ENCODE measurements at places on chromosomes 11 and 22. TPM values are rescaled to one million over a fixed set of nuclear protein-coding genes. Genes with fewer than 3 reads are reported as not detected.

Gene MS4A4A
- 11.6 TPM for total RNA-seq

Gene DMC1
- 4.6 TPM for total RNA-seq

- DNase-seq = peak; percentile 53
Observed at GRCh38 chr11:36409152-36409816, 100.8 kb downstream of the TRAF6 start.

DNA sequence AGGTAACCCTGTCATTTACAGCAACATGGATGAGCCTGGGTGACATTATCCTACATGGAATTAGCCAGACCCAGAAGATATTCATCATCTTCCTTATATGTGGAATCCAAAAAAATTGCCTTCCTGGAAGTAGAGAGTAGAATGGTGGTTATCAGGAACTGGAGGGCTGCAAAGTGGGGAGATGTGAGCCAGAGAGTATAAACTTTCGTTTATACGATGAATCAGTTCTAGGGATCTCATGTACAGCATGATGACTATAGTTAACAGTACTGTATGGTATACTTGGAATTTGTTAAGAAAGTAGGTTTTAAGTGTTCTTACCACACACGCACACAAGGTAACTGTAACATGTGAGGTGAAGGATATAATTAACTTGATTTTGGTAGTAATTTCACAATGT lies 79.1 kb downstream of the TBC1D22A start:
- no peak for DNase-seq

DNA sequence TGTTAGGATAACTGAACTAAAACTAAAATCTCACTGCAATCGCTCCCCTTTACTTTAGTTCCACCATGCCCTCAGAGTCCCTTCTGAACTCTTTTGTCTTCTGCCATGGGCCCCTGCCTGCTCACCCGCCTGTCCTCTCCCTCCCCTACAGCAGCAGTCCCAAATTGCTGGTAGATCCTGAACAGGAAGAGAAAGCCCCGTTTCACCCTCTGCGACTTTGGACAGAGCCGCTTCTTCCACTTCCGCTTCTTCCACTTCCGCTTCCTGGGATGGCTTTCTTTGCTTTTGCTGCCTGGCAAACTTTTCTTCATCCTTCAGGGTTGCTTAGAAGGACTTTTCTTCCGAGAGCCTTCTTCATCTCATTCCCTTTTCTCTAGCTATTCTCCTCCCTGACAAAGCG lies 35.7 kb upstream of the TLCD5 start:
- no peak for DNase-seq

DNA sequence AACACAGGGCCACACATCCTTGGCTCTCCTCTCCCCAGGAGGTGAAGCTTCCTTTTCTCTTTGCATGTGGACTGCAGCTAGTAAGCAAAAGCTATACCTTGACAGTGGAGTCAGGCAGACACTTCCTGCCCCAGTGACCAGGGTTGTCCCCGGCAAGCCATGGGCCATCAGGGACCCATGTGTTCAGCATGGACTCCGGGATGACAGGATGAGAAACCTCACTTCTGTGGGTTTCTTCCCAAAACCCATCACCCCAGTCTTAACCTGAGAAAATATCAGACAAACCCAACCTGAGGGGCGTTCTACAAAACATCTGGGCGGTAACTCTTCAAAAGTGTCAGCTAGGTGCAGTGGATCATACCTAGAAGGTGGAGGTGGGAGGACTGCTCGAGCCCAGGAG lies 40.2 kb downstream of the GNB1L start:
- DNase-seq = no peak

- DNase-seq = no peak
Observed at GRCh38 chr11:126311401-126312291, 7.8 kb downstream of the DCPS start.

DNA sequence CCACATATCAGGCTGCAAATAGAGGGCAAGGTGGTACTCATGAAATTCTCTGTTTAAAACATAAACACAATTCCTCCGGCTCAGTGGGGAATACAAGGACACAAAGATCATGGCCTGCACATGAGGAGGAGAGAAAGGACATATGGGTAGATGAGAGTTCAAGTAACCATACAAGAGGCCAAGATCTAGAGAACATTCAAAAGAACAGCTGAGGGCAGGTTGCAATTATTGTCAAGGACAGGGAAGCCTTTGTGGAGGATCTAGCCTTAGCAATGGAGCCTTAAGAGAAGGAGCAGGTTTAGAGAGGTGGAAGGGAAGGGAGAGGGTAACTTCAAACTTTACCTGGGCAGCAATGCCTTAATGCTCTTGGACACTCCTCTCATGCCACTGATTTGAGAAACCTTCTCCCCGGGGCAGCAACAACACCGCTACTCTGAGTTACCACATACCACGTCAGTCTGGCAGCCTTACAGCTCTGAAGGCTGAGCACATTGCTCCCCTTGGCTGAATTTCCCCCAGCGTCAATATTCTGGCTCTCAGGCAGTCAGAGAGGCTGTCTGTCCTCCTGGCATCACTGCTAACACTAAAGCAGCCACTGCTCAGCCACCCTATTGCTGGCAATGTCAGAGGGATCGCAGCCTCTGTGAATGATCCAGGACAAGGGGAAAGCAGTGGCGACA lies 55.5 kb downstream of the CLPB start:
- no peak for DNase-seq

All from umbilical cord (tissue), 2 donors.